ENCODE measurements at places on chromosomes 7 and 10.

GRCh38 chr7:24464861-24465260 is 108.4 kb upstream of the PALS2 start:
- DNase-seq: no peak

GRCh38 chr10:3119796-3120459 is 52.6 kb downstream of the PFKP start:
- DNase-seq: no peak

- no peak for DNase-seq
Measured at GRCh38 chr7:985915-986741, 3.1 kb downstream of the CYP2W1 start.

- no peak for DNase-seq
Measured at GRCh38 chr7:148697256-148698006, 1.3 kb upstream of the CUL1 start.

- DNase-seq: no peak
Measured at GRCh38 chr10:60396766-60397165, 7.1 kb upstream of the ANK3 start.

- no peak for DNase-seq
Measured at GRCh38 chr10:112769611-112770370, 180.3 kb upstream of the TCF7L2 start.

DNA sequence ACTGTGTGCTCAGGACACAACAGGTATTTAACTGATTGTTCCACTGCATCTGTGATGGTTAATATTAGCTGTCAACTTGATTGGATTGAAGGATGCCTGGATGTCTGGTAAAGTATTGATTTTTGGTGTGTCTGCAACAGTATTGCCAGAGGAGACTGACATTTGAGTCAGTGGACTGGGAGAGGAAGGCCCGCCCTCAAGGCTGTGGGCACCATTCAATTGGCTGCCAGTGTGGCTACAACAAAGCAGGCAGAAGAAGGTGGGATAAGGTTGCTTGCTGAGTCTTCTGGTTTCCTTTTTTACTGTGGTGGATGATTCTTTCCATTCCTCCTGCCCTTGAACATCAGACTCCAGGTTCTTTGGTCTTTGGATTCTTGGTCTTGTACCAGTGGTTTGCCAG is 137.1 kb upstream of the FAM13C start:
- no peak for DNase-seq

DNA sequence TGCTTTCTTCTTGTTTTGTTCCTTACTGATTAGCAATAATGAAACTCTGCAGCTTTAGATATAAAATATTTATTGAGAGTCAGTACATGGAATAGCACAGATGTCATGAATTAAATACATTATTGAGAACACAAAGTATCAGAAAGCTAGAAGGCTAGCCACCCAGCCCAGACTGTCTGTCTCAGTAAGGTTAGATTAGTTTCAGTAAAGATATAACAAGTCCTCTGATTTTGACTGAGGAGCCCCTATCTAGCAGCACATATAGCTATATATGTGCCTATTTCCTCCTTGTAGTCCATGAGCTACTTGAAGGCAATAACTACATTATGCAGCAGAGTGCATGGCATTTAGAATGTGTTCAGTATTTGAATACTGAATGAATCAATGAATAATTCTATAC is 81.3 kb downstream of the NRCAM start:
- DNase-seq: no peak

GRCh38 chr10:44206127-44206818 is 178.6 kb downstream of the CXCL12 start:
- no peak for DNase-seq

DNA sequence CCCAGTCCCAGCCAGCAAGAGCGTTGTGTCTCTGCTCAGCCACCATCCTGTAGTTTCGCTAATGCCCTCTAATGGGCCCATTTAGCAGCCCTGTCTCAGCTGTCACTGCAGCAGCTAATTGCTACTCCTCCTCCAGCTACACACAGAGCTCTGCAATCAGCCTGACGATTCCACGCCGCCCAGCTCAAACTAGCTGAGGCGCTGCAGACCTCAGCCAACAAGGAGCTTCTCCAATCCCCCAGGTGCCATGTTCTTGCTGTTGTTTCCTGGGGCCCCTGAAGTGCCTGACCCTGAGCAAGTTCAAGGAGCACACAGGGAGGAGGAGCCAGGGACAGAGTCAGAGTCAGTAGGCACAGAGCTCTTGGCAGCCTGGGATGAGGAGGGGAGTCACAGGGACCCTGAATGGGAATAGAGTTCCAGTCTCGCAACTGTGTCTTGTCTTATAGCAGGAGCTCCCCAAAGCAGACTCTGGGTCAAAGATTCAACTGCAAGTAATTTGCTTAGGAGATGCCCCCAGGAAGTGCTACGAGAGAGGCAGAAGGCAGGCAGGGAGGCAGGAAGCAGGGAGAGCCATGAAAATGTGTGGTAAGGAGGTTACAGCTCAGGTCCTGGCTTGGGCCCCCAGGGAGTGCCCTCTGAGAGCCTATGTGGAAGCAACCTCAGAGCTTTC is 135.8 kb upstream of the UNC5B start:
- DNase-seq: peak; percentile 29

GRCh38 chr7:106347229-106347833 is 62.5 kb upstream of the NAMPT start:
- no peak for DNase-seq

DNA sequence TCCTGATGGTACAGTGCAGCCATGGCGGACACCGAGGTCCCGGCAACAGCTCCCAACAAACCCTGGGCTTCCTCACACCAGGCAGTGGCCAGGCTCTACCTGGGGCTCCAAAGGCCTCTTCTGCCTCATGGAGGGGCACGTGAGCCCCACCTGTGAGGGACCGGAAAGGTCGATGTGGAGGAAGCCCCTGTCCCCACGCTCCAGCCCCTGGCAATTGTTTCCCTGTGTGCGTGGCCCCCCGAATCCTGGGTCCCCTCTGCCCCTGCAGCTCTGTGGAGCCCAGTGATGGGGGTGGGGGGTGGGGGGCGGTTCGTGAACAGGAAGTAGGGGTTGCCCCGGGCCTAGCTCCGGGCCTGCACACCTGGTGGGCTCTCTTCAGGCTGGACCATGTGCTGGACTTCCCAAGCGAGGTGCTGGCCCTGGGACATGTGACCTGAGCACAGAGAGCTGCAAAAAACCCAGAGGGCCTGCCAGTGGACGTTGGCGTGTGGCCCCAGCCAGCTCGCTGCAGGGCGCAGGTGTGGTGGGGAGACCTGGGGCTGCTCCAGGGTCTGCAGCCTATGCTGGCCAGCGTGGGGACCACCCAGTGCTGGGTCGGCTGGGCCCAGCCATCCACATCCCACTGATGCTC is 72.6 kb downstream of the INPP5A start:
- DNase-seq: no peak

- no peak for DNase-seq
Measured at GRCh38 chr10:123507298-123507697, 158.9 kb upstream of the GPR26 start.

GRCh38 chr7:121138262-121138933 is 149.9 kb downstream of the CPED1 start:
- peak; percentile 72 for DNase-seq

GRCh38 chr7:151918510-151918843 is 37.8 kb upstream of the GALNTL5 start:
- DNase-seq: no peak

All from NCI-H748 treated with DMSO at 0.1 percent for 48 hours (cell line).